ENCODE measurements at places on chromosomes 7 and 10.

DNA sequence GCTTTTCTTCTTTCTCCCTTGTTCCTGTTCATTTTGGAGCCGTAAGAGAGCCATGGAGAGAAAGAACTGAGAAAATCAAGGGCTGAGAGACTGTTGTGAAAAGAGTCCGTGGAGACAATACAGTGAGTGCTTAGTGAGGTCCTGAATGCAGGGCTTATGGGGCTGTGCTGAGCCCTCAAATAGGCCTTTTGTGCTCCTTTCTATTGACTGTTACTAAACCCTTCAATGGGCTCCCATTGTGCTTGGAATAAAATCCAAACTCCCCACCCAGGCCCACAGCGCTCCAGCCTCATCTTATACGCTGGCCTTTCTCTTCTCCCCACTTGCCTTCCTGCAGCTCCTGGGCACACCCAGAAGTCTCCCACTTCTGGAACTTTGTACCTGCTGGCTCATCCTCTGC, 243.1 kb upstream of the HABP2 start:
- DNase-seq = no peak

GRCh38 chr10:3496138-3496537, 288.9 kb downstream of the KLF6 start:
- no peak for DNase-seq

GRCh38 chr10:45001381-45002148, 842 bp downstream of the ZNF22 start:
- DNase-seq = no peak

GRCh38 chr7:11192506-11192905, 218.8 kb downstream of the PHF14 start:
- DNase-seq = no peak

GRCh38 chr10:127154831-127155620, 41.4 kb downstream of the INSYN2A start:
- DNase-seq = no peak

DNA sequence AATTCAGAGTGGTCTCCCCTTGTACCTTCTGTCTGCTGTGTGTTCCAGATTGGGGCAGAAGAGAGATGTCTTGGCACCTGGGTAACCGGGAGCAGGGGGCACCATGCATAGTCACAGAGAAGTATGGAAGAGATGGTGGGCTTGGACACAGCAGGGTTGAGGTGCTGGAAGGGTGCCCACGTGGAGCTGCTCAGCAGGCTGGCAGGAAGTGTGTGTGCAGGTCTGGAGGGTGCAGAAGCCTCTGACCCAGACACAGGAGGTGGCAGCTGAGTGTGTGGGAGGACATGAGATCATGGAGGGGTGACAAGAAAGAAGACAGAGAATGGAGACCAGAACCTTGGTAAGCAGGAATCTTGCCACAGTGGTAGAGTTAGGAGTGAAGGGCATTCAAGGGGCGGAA, 42.3 kb upstream of the DUSP5 start:
- no peak for DNase-seq
